ENCODE measurements at places on chromosomes 6 and 20. TPM values are rescaled to one million over a fixed set of nuclear protein-coding genes. Genes with fewer than 3 reads are reported as not detected.

DNA sequence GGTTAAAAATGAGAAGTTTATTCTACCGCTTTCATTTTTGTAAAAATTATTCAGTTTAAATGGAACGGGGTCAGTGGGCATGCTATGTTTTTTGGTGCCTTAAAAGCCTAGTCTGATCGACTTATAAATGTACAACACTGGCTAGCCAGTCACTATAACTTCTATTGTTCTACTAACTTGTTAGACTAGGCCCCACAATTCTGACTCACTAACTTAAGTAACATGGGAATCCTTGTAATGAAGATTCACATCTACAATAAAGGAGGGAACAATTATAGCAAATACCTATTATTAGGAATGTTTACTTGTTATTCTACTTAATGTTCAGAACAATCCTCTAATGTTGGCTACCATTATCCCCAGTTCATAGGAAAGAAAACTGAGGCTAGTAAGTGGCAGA, 28.5 kb downstream of the REPS1 start:
- H3K27ac ChIP-seq: no peak overlapping the region
- H3K4me1 ChIP-seq: peaks cover 39% of the 10 kb centered on the region
- no peak for DNase-seq
- no peaks in the 10 kb centered on the region for H3K36me3 ChIP-seq
- H3K27me3 ChIP-seq: no peaks in the 10 kb centered on the region
- no peak overlapping the region for H3K4me3 ChIP-seq

Gene PTPRK
- total RNA-seq: 5.5 TPM

DNA sequence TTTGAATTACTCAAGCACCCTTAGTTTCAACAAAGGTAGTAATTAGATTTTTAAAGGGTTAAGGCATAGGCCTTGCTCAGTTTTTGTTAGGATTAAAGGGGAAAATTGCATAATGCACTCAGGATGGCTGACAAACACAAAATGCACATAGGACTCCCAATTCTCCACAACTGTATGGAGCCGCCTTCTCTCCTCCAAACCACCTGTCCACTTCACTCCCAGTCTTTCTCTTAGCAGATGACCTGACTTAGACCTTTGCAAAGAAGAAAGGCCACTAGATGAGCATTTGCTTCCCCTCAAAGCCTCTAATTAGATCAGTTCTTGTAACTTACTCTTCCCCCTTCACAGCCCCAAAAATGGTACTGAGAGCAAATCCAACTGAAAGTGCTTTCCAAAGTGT, 20.1 kb downstream of the NSFL1C start:
- H3K27ac ChIP-seq: no peak overlapping the region
- H3K36me3 ChIP-seq: peaks cover 40% of the 10 kb centered on the region
- H3K27me3 ChIP-seq: no peaks in the 10 kb centered on the region
- no peak for DNase-seq
- peaks cover 6% of the 10 kb centered on the region for H3K4me1 ChIP-seq

Gene TBC1D32
- total RNA-seq: 8.2 TPM

DNA sequence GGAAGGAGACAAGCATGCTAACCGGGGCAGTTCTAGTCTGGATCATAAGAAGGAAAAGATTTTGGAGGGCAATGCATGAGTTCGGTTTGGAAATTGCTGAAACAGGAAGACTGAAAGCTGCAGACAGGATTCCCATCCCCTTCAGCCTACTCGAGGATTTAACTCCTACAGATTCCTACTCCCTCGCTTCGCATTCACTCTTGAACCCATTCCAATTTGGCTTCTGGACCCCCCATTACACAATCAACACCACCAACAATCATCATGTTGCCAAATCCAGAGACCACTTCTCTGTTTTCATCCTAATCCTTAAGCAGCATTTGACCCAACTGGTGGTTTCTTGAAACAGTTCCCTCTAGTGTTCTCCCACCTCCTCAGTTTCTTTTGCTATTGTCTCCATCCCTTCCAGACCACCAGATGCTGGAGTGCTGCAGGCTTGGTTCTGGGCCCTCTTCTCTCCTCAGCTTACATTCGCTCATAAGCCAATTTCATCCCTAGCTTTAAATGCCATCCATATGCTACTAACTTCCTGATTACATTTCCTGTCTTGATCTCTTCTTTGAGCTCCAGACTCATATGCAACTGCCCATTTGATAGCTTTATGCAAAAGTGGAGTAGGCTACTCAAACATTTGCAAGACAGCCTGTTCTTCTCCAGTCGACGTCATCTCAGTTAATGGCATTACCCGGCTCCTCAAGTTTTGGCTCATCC, 66.5 kb downstream of the DTNBP1 start:
- no peak overlapping the region for H3K4me3 ChIP-seq
- peaks cover 37% of the 10 kb centered on the region for H3K4me1 ChIP-seq
- DNase-seq: no peak
- H3K27ac ChIP-seq: no peak overlapping the region
- no peaks in the 10 kb centered on the region for H3K27me3 ChIP-seq
- H3K36me3 ChIP-seq: peaks cover 8% of the 10 kb centered on the region

DNA sequence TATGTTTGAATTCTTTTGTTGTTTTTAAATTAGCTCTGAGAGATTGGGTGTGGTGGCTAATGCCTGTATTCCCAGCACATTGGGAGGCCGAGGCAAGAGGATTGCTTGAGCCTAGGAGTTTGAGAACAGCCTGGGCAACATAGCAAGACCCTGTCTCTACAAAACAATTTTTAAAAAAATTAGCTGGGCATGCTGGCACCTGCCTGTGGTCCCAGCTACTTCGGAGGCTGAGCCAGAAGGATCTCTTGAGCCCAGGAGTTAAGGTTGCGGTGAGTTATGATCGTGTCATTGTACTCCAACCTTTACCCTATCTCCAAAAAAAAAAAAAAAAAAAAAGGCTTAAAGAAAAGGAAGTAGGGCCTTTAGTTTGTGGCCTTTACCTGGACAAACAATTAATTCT, 22.9 kb downstream of the DHX35 start:
- no peak overlapping the region for H3K4me3 ChIP-seq
- peaks cover 17% of the 10 kb centered on the region for H3K36me3 ChIP-seq
- H3K27me3 ChIP-seq: no peaks in the 10 kb centered on the region

Gene GPLD1
- total RNA-seq: 0.74 TPM

DNA sequence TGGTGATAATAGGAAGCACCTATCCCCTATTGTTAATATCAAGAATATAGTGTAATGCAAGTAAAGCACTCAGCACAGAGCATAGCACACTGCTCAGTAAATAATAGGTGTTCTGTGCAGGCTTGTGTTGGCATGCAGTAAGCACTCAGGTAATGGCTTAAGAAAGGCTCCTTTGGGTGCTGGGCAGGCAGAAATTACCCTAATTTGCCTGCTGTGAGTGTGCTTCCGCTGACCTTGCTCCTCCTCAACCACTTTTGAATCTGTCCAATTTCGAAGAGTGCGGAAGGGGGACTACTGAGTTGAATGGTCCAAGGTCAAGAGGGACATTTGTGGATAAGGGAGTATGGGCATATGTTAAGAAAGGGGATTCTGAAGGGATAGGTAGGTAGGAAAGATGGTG, 15.4 kb downstream of the SRSF3 start:
- no peak for DNase-seq
- no peaks in the 10 kb centered on the region for H3K27me3 ChIP-seq
- H3K27ac ChIP-seq: peak overlapping the region; percentile 88
- no peak overlapping the region for H3K4me3 ChIP-seq

GRCh38 chr20:4867051-4867450, 134.3 kb downstream of the SLC23A2 start:
- H3K4me3 ChIP-seq: no peak overlapping the region
- peaks cover 15% of the 10 kb centered on the region for H3K36me3 ChIP-seq
- peak overlapping the region; percentile 41 for H3K27ac ChIP-seq

GRCh38 chr6:156650896-156651390, 126.2 kb upstream of the ARID1B start:
- peaks cover 8% of the 10 kb centered on the region for H3K27me3 ChIP-seq
- no peak for DNase-seq
- no peaks in the 10 kb centered on the region for H3K36me3 ChIP-seq
- H3K27ac ChIP-seq: no peak overlapping the region

DNA sequence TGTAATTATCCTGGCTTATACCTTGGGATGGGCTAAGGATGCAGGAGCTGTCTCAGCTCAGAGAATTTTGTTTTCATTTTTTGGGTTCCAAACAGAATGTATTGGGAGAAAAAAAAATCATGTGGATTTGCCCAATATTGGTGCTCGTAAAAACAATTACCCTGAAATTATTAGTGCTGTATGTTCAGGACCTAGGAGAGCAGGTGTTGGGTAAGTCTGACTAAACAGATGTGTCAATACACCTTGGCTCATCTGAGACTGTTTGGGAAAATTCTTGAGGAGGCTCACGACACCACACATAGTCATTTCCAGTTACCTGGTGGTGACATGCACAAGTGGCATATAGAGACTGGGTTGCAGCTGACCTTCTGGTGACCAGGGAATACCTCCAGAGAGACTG, 802.1 kb upstream of the FLRT3 start:
- H3K4me1 ChIP-seq: no peaks in the 10 kb centered on the region
- H3K27ac ChIP-seq: no peak overlapping the region
- no peak for DNase-seq
- no peaks in the 10 kb centered on the region for H3K27me3 ChIP-seq
- H3K36me3 ChIP-seq: no peaks in the 10 kb centered on the region
- H3K4me3 ChIP-seq: no peak overlapping the region

Gene GPANK1
- total RNA-seq: 32.4 TPM

GRCh38 chr6:138815797-138816528, 20.1 kb downstream of the ECT2L start:
- no peak overlapping the region for H3K27ac ChIP-seq
- no peak overlapping the region for H3K4me3 ChIP-seq
- H3K4me1 ChIP-seq: peaks cover 20% of the 10 kb centered on the region

GRCh38 chr20:15921930-15922329, 651.3 kb downstream of the KIF16B start:
- H3K27ac ChIP-seq: no peak overlapping the region
- H3K36me3 ChIP-seq: no peaks in the 10 kb centered on the region
- H3K27me3 ChIP-seq: peaks cover 4% of the 10 kb centered on the region
- no peak overlapping the region for H3K4me3 ChIP-seq
- DNase-seq: no peak

GRCh38 chr6:101509536-101509935, 116.0 kb downstream of the GRIK2 start:
- no peak for DNase-seq
- no peak overlapping the region for H3K27ac ChIP-seq

- H3K36me3 ChIP-seq: no peaks in the 10 kb centered on the region
- H3K4me3 ChIP-seq: no peak overlapping the region
- no peaks in the 10 kb centered on the region for H3K4me1 ChIP-seq
- H3K27me3 ChIP-seq: no peaks in the 10 kb centered on the region
- no peak overlapping the region for H3K27ac ChIP-seq
Observed at GRCh38 chr20:8662433-8662954, 406.4 kb upstream of the PLCB4 start.

- H3K4me1 ChIP-seq: no peaks in the 10 kb centered on the region
- no peak for DNase-seq
- H3K36me3 ChIP-seq: no peaks in the 10 kb centered on the region
- H3K27me3 ChIP-seq: no peaks in the 10 kb centered on the region
Observed at GRCh38 chr20:15476186-15476585, 1097.1 kb downstream of the KIF16B start.

Gene ARHGAP18
- total RNA-seq: 3.7 TPM

Gene ZNF76
- 32.4 TPM for total RNA-seq

Gene TMEM74B
- 0.17 TPM for total RNA-seq

- H3K4me3 ChIP-seq: no peak overlapping the region
- no peak for DNase-seq
- H3K36me3 ChIP-seq: peaks cover 25% of the 10 kb centered on the region
- H3K4me1 ChIP-seq: peaks cover 15% of the 10 kb centered on the region
- H3K27me3 ChIP-seq: no peaks in the 10 kb centered on the region
- no peak overlapping the region for H3K27ac ChIP-seq
Observed at GRCh38 chr6:42210551-42210950, 7.1 kb downstream of the MRPS10 start.

DNA sequence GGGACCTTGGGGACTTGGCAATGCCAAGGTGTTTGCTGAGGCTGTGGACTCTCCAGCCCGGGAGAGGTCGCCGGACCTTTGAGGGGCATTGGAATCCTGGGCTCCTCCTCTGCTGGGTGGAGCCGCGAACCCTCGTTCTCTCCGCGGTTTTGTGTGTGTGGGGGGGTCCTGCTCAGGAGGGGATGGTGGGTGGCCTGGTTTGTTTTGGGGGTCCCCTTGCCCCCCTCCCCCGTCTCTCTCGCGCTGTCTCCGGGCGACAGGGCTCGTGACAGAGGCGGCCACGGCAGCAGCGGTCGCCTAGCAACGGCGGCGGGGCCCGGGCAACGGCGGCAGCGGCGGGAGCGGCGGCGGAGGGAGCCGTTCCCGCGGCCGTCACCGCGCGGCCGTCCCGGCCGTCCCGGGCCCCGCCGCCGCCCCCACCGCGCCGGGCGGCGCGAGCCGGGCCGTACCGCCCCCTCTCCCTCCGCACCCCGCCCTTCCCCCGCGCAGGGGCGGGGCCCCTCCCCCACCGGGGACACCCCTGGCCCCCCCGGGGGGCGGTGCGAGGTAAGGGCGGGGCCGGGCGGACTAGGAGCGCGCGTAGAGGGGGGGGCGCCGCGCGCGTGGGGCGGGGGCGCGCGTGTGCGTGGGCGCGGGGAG, 7.8 kb downstream of the SYNGAP1 start:
- H3K27ac ChIP-seq: peak overlapping the region; percentile 88
- H3K27me3 ChIP-seq: no peaks in the 10 kb centered on the region
- H3K4me1 ChIP-seq: peaks cover 67% of the 10 kb centered on the region
- peak overlapping the region; percentile 87 for H3K4me3 ChIP-seq
- DNase-seq: peak; percentile 58

DNA sequence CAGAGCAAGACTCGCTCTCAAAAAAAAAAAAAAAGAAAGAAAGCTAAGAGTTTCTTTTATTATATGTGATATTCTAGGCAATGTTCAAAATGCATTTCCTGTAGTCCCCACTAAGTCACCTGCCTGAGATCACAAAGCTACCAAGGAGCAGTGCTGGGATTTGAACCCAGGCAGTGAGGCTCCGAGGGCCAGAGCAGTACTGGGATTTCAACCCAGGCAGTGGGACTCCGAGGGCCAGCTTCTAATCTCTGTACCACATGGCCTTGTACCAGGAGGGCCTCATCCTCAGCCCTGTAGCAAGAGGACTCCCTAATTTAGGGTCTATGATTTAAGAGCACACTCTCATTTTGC, 39.7 kb downstream of the ZMYND8 start:
- peak overlapping the region; percentile 88 for H3K27ac ChIP-seq
- no peaks in the 10 kb centered on the region for H3K27me3 ChIP-seq
- no peak for DNase-seq

Gene BTN1A1
- 0.10 TPM for total RNA-seq

DNA sequence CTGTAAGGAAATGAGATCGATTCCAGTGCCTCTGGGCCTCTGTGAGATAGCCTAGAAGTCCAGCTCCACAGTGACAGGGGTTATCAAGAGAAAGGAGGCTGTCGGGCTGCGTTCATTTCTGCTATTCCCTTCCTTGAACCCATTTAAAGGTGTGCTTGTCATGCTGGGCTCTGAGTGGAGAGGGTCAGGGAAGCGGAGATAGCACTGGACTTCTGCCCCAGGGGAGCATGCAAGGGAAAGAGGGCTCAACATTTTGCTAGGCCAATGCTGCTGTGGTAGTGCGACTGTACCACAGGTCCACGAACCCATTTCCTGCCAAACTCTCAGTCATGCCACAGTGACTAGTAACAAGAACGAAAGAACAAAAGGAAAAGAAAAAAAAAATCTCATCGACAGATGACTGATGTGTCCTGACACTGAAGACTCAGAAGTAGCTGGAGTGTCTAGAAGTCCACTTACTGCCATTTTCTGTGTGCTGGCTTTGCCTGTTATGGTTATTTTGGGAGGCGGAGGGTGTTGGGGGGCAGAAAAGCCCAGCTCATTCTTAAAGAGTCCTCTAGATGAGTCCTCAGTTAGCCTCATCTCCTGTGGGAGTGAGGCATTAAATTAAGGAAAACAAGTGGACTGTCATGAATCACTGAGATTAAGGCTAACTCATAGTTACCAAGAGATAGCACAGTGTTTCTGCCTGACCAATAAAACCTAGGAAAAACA, 8.1 kb downstream of the NEDD9 start:
- peak; percentile 63 for DNase-seq
- peaks cover 2% of the 10 kb centered on the region for H3K36me3 ChIP-seq
- H3K27ac ChIP-seq: peak overlapping the region; percentile 46
- H3K27me3 ChIP-seq: no peaks in the 10 kb centered on the region

Gene FAXC
- total RNA-seq: not detected

Data from activated naive CD4-positive, alpha-beta T cell treated with anti-CD3 and anti-CD28 coated beads for 36 hours (primary cell).